ENCODE measurements at places on chromosomes 6 and 20. TPM values are rescaled to one million over a fixed set of nuclear protein-coding genes. Genes with fewer than 3 reads are reported as not detected.

Gene NRSN2
- 46.2 TPM for total RNA-seq

GRCh38 chr6:129500958-129501739 is 208.8 kb downstream of the ARHGAP18 start:
- DNase-seq: no peak

DNA sequence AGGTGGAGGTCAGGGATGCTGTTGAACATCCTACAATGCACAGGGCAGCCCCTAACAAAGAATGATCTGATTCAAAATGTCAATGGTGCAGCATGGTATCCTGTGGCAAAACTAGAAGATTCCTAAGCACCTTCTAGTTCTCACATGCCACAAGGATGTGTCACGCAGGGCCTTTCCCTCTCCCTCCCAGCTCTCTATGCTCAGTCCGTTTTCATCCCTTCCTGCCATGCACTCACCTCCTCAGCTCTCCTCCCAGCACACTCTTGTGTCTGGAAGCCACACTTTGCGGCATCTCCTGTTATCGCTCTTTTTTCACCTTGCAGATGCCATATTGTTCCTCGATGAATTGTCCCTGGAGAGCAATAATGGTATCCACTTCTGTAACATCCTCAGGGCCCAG is 263.4 kb downstream of the CDC5L start:
- no peak for DNase-seq

Gene OOEP
- total RNA-seq: not detected

Gene GPR63
- 18.5 TPM for total RNA-seq
